ENCODE measurements at places on chromosomes 5 and 9.

DNA sequence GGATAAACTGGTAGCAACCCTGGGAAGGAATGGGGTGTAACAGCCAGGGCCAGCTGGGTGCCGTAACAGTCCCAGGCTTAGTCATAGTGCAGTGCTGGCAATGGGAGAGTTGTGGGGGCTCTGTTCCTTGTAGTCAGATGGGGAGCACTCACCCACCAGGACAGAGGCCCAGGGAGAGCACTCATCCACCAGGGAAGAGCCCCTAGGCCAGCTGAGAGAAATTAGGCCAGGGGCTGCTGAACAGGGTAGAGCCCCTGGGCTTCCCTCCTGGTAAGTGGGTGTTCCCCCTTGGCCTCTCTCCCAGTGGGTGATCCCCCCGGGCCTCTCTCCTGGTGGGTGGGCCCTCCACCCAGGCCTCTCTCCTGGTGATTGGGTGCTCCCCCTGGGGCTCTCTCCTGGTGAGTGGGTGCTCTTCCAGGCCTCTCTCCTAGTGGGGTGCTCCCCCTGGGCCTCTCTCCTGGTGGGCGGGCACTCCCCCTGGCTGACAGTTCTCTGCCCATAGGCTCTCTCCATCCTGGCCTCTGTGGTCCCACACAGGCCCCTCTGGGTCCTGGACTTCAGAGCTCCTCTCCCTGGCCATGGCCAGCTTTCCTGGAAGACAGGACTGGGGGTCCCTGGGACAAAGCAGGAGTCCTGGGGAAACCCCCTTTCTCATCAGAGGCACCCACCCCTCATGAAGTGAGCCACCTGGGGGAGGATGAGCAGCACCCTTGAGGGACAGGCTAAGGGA is 13.4 kb downstream of the FGD3 start:
- DNase-seq, result no peak

GRCh38 chr5:95237324-95237723 is 47.6 kb downstream of the MCTP1 start:
- DNase-seq, result no peak

DNA sequence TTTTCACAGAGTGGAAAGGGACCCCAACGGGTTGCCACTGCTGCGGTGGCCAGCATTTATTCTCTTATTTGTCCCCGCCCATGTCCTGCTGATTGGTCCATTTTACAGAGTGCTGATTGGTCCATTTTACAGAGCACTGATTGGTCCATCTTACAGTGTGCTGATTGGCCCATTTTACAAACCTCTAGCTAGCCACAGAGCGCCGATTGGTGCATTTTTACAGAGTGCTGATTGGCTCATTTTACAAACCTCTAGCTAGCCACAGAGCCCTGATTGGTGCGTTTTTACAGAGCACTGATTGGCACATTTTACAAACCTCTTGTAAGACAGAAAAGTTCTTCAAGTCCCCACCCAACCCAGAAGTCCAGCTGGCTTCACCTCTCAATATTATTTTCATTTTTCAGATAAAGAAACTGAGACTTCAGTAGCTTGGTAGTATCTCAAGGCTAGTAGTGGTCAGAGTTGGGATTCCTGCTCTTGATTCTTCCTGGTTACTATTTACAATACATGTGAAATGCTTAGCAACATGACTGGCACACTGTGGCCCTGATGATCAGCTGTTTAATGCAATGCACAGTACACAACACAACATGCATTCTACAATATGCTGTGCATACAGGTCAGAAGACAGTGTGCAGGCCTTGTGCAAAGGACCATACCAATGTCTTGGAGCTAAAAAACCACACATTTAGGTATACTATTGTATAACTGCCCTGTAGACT is 63.6 kb upstream of the BOD1 start:
- no peak for DNase-seq

GRCh38 chr9:30630459-30630858 is 1754.0 kb upstream of the ACO1 start:
- DNase-seq, result no peak

DNA sequence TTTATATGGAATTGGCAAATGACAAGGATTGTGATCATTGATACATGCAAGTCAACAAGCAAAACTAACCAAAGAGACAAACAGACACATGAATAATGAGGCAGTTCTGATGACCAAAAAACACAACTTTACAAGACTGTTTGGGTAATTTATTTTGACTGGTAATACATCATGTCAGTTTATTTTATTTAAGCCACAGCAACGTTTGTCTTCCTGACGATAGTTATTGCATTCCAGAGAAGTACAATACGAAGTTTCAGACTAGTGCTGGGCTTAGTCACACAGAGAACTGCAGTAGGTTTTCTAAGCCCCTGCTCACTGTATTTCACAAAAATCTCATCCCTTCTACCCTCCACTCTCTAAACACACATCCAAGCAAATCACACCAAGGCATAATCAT is 514.2 kb downstream of the RAB3C start:
- no peak for DNase-seq

DNA sequence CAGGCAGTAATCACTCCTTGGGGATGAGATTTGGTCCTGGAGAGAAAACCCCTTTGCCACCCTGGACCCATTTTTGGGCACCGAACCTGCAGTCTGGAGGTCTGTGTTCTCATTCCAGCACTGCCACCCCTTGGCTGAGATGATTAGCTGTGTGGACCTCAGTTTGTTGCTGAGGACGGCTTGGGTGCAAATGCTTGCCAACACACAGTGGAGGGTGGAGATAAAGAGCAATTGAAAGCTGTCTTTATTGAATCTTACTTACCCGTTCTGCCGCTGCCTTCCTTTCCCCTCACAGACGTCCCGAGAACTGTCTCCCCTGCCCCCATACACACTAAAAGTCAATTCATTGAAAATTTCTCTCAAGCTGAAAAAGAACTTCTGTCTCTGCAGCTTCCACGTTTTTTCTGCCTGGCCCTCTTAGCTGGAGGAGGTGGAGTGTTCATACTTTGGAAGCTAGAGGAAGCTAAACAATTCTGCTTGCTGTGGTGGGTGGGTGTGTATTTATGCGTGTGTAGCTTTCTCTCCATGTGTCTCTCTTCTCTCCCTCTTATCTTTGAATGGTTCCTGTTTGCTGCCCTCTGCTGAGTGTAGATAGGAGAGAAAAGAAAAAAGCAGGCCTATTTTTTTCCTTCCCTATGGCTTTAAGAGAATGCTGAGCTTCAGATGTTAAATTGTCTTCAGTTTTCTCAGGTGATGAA is 6.6 kb downstream of the GALNT10 start:
- DNase-seq, result no peak

- DNase-seq, result no peak
Measured at GRCh38 chr9:14341437-14342122, 27.6 kb upstream of the NFIB start.

DNA sequence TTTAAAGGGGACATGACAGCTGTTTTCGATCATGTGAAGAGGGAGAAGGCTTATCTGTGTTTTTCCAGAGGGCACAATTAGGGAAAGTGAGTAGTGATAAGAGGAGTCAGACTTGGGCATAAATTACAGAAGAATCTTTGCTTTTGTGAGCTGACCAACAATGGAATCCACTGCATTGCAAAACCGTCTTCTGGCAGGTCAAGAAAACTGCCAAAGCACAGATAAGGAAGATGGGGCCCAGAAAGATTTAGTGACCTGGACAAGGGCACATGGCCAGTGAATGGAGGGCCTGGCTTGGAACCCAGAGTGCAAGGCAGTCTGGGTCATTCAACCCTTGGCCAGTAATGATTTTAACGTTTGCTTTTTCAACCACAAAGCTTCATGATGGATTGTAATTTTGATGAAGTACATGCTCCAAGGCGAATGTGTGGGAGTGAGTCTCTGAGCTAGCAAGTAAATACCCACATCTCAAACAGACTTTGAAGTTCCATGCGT is 153.2 kb upstream of the MAST4 start:
- DNase-seq, result no peak

DNA sequence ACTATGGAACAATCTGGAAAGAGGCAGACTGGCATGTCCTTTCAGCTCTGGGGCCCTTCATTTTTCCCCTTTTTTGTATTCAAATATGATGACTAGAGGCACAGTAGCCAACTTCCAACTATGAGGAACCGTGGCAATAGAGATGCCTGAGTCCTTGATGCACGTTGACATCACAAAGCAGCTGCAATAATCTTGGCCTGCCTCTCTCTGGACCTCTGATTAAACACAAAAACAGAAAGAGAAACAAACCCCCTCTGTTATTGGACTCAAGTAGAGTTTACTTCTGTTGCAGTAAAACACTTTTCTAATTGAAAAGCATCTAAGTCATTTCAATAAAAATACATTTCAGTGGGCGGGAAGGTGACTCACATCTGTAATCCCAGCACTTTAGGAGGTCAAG is 122.2 kb upstream of the GRAMD2B start:
- no peak for DNase-seq

GRCh38 chr5:158390577-158390976 is 531.6 kb upstream of the CLINT1 start:
- DNase-seq, result no peak

DNA sequence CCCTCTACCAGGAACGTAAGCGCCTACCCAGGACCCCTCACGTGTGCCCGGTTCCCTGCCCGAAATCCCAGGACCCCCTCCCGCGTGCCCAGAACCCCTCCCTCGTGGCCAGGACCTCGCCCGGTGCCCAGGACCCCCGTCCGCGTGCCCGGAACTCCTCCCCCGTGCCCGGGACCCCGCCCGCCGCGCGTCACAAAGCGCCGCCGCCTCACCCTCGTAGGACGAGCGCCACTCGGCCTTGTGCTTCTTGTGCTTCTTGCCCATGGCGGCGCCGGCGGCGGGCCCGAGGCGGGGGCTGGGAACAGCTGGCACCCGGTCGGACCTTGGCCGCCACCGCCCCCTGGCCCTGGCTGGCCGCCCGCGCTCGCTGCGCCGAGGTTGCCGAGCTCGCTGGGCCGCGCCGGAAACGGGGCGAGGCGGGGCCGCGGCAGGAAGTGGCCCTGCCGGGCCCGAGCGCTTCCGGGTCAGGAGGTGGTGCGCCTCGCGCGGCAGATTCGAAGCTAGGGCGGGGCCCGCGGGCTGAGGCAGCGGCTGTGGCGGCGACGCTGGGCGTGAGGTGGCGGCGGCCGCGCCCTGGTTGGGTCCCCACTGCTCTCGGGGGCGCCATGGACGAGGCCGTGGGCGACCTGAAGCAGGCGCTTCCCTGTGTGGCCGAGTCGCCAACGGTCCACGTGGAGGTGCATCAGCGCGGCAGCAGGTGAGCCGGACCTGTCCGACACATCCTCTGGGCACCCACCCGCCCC is at the start of the genes BRD9 and TRIP13:
Gene BRD9 (minus strand): TSS at position 408 of the 743 bp plus-strand sequence. CDS start 144 bp downstream, at position 264.
Gene TRIP13 (plus strand): TSS at position 491 of the 743 bp plus-strand sequence. CDS start 115 bp downstream, at position 606.
- DNase-seq, result no peak

DNA sequence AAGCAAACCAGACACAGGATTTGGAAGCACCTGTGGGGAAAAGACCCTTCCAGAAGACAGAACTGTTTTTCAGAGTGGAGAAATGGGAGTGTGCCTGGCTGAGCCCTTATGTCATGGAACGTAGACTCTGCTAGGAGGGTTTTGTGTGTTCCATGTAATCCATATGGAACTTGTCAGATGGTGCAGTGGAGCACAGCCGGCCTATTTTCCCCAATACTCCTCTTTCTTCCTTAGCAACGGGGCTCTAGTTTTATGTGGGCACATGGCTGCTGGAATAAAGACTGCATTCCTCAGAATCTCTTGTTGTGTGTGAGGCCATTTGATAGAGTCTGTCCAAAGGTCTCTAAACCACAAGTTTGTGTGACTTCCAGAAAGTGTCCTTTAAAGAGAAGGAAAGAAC is 284.0 kb downstream of the DRD1 start:
- no peak for DNase-seq

DNA sequence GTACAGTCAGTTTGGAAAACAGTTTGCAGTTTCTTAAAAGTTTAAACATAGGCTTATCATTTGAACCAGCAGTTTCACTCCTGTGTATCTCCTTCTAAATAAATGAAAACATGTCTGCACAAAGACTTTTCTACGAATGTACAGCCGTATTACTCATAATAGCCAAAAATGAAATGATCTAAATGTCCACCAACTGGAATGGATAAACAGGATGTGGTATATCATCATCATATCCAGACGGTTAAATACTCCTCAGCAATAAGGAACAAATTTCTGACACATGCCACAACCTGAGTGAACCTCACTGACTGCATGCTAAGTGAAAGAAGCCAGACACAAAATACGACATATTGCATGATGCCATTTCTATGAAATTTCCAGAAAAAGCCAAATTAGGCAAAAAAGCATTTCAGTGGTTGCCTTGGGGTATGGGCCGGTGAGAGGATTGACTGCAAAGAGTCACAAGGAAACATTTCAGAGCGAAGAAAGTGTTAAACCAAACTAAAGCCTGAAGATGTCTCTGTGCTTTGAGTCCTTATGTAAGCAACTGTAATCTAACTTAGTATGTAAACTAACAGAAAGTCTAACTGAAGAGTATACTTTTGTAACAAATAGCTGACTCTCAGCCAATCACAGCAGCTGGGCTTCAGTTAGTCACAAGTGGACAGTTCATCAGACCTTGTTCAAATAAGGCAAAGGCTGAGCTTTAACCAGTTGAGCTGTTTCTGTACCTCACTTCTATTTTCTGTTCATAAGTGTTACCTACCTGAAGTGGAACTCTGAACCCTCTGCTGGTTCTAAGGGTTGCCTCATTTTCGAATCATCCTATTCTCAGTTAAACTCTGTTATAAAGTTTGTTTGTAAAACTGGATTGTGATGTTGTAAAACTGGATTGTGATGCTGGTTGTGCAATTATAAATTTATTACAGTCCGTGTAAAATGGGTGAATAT is 65.2 kb downstream of the TRIO start:
- DNase-seq, result no peak

GRCh38 chr9:121593066-121593465 is 58.4 kb upstream of the DAB2IP start:
- no peak for DNase-seq

- DNase-seq, result no peak
Measured at GRCh38 chr5:6902597-6902996, 189.4 kb downstream of the TENT4A start.

- no peak for DNase-seq
Measured at GRCh38 chr5:36585701-36586100, 20.7 kb upstream of the SLC1A3 start.

GRCh38 chr5:154723740-154724505 is 31.3 kb upstream of the LARP1 start:
- no peak for DNase-seq

DNA sequence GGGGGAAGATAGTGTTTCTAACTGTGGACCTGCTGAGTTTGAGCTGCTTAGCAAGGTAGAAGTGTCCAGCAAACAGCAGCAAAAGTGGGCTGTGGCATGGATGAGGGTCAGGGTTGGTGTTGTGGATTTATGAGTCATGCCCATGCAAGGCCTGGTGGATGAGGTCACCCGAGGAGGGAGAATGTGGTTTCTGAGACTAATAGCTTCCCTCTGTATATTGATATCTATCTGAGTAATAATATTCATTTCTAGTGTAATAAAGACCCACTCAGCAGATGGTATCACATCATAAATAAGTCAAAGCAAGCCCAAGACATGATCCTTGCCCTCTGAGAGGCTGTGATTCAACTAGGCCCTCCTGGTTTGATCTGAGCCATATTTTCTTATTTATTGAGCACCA is 597.8 kb upstream of the CLINT1 start:
- DNase-seq, result no peak

DNA sequence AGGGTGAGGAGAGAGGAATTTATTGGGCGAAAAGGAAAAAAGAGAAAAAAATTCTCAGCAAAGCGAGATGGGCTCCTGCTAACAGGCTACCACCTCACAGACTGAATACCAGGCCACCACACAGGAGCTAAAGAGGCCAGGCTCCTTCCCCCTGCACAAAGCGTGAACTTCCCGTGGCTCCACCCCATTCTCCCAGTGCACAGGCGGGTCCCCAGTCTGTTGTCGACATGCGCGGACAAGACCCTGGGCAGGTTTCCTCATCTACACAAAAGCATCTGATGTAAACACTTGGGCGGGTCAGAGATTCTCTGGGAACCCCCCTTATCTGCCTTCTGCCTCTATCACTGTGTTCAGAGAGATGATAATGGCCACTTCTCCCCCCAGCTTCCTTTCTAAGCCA is 34.2 kb downstream of the IL31RA start:
- no peak for DNase-seq

Data from activated CD8-positive, alpha-beta memory T cell treated with anti-CD3 and anti-CD28 coated beads for 1 hour (primary cell).